ENCODE measurements at places on chromosomes 6 and 20. TPM values are rescaled to one million over a fixed set of nuclear protein-coding genes. Genes with fewer than 3 reads are reported as not detected.

TRAPPC3L gene
- 0.11 TPM for total RNA-seq

LGSN gene
- total RNA-seq = not detected

NOX3 gene
- not detected for total RNA-seq

NKX2-2 gene
- total RNA-seq = not detected

All from articular chondrocyte of knee joint (primary cell).